Vagina (tissue), 2 donors: ENCODE measurements at places on chromosomes 3 and 15.

DNA sequence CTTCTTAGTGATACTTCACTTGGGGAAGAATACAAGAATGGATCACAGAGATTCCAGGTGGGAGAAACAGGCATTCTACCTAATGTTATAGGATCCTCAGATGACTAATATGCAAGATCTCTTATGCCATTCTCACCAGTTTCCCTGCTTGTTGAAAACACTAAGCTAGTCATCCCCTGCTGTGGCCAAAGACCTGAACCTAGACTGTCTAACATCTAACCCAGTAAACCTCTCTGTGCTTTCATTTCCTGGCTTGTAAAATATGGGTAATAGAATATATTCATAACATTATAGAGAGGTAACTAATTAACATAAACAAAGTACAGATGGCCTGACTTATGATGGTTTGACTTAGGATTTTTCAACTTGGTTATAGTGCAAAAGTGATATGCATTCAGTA, 776.3 kb downstream of the TUSC7 start:
- H3K36me3 ChIP-seq: no peaks in the 10 kb centered on the region
- no peaks in the 10 kb centered on the region for H3K27me3 ChIP-seq
- DNase-seq: no peak
- no peak overlapping the region for H3K27ac ChIP-seq

- H3K27ac ChIP-seq: peak overlapping the region; percentile 62
- H3K36me3 ChIP-seq: no peaks in the 10 kb centered on the region
- no peak overlapping the region for H3K4me3 ChIP-seq
- DNase-seq: no peak
- H3K27me3 ChIP-seq: no peaks in the 10 kb centered on the region
Observed at GRCh38 chr15:70826634-70827033, 27.3 kb downstream of the LARP6 start.

DNA sequence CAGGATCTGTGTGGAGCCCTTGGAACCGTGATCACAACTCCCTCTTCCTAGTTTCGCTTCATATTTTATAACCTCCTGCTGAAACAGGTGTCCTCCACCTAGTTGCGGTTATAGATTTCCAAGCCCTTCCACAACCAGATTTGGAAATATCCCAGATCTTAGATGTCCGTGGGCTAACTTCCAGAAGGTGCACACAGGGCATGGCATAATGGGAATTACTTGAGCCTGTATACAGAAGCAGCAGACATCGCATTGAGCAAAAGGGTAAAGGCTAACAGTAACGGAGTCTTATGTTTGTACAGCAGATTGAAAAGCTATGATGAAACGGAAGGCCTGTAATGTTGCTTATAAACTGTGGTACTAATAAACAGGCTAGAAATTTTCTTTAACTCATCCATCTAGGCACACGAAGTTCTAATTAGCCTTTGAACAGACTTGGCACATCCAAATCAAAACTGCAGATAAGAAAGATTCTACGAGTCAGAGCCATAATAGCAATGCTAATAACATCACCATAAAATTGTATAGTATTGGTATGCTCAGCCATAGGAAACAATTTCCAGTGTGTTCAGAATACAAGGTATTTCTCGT, 1.2 kb upstream of the USF3 start:
- no peaks in the 10 kb centered on the region for H3K27me3 ChIP-seq
- peak overlapping the region; percentile 100 for H3K27ac ChIP-seq
- H3K4me1 ChIP-seq: peaks cover 41% of the 10 kb centered on the region
- DNase-seq: no peak
- no peaks in the 10 kb centered on the region for H3K36me3 ChIP-seq
- H3K4me3 ChIP-seq: peak overlapping the region; percentile 55

DNA sequence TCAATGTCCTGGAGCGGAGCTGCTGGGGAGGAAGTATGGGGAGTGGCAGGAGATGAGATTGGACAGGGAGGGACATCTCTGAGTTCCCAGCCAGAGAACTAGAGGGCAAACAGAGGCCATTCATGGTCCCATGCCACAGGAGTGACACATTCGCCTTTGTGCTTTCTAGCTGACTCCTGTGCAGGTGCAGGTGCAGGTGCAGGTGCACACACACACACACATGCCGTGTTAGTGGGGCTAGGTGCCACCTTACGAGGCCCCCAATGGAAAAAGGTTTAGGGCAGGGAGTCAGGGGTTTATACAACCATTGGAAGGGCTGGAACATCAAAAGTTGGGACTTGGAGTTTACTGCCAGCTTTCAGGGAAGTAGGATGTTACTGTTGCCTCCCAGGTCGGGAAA, 52.0 kb downstream of the TPRA1 start:
- no peak overlapping the region for H3K4me3 ChIP-seq
- DNase-seq: no peak
- H3K4me1 ChIP-seq: no peaks in the 10 kb centered on the region
- H3K36me3 ChIP-seq: no peaks in the 10 kb centered on the region
- no peak overlapping the region for H3K27ac ChIP-seq

DNA sequence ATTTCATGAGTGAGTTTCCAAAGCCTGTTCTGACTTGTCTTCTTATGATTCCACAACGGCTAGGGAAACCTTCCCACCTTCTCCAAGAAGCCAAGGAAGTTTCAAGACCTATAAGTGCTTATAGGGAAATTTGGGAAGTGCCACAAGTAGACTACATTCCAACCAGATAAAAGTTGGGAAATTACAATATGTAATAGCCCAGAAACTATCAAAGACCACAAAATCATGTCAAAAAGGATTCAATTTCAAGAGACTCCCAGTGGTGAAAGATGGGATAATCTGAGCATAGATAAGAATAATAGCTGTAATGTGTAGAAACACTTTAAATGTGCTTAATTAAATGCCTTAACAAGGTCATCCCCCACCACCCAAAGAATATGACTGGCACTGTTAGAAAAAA, 169.2 kb upstream of the SLC2A2 start:
- H3K4me3 ChIP-seq: no peak overlapping the region
- no peak overlapping the region for H3K27ac ChIP-seq
- no peak for DNase-seq
- H3K36me3 ChIP-seq: no peaks in the 10 kb centered on the region

- peaks cover 57% of the 10 kb centered on the region for H3K4me1 ChIP-seq
- DNase-seq: no peak
- peak overlapping the region; percentile 48 for H3K27ac ChIP-seq
- no peaks in the 10 kb centered on the region for H3K27me3 ChIP-seq
- peak overlapping the region; percentile 5 for H3K4me3 ChIP-seq
Observed at GRCh38 chr3:158727206-158728060, 4.8 kb downstream of the RARRES1 start.

- no peak overlapping the region for H3K4me3 ChIP-seq
- DNase-seq: no peak
- no peak overlapping the region for H3K27ac ChIP-seq
- H3K36me3 ChIP-seq: no peaks in the 10 kb centered on the region
Observed at GRCh38 chr3:168405288-168405687, 309.6 kb upstream of the GOLIM4 start.

- H3K27me3 ChIP-seq: no peaks in the 10 kb centered on the region
- H3K36me3 ChIP-seq: no peaks in the 10 kb centered on the region
- DNase-seq: no peak
- H3K4me3 ChIP-seq: no peak overlapping the region
- peak overlapping the region; percentile 29 for H3K27ac ChIP-seq
Observed at GRCh38 chr3:119352863-119353527, 58.8 kb downstream of the ARHGAP31 start.
